ENCODE measurements at places on chromosomes 5 and 9.

DNA sequence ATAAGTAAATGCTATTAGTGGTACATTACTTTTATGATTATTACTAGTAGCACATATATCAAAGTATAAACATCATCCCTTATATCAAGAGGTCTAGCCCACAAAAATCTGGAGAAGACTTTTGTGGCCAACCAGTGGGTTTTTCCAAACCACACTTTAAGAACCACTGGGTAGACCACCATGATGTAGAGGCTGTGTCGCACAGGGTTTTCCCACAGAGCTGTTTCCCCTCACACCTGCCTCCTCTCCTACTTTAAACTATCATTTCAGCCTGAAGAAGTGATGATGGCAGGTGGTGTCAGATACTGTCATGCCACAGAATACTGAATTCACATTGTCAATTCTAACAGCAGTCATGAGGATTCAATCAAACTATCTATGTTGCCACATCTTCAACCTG, 109.2 kb downstream of the FBXW11 start:
- no peak for DNase-seq

GRCh38 chr9:11758016-11758415, 935.2 kb upstream of the TYRP1 start:
- no peak for DNase-seq

DNA sequence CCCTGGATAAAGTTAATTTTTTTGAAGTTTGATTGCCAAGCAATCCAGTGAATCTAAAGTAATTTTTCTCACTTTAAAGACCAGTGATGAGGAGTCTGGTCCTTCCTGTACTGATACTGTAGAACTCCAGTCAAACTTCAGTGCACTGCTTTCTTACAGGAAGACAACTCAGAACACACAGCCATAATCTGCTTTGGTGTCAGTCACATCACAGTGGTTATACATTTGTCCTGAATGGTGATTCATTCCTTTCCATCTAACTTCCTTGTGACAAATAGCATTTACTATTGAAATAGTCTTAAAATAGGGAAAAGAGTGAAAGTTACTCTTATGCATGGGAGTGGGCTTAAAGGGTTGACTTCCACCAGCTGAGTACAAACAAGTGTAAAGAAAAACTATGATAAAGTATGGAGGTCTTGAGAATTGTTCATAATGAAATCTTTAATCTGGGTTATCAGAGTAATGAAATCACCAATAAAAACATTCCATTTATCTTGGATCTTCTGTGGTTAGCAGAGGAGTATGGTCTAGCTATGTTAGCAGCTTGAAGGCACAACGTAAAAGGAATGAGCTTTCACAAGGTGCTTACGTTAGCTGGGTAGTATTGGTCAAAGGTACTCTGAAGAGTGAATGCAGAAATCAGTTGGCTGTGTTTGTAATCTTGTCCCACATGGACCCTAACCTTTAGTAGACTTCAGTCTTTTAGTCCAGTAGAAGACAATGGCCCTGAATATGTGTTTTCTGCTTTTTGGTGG, 41.5 kb downstream of the DCP2 start:
- DNase-seq = no peak

GRCh38 chr5:17966640-17967402, 332.6 kb downstream of the TAF11L14 start:
- no peak for DNase-seq

DNA sequence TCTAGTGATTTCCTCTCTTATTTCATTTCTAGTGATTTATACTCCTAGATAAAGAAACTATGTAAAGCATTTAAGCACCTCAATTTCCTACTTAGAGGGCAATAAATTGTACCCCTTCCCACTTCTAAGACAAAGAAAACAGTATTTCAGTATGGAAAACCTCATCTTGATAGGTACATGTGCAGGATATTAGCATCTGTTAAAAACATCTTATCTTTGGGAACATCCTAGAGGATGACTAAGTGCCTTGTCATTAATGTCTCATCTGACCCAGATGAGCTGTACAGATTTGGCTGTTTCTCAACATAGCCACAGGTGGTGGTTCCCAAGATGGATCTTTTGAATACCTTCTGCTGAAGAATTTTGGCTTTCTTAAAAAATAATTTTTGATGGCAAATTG, 5.7 kb downstream of the MEGF10 start:
- DNase-seq = no peak

DNA sequence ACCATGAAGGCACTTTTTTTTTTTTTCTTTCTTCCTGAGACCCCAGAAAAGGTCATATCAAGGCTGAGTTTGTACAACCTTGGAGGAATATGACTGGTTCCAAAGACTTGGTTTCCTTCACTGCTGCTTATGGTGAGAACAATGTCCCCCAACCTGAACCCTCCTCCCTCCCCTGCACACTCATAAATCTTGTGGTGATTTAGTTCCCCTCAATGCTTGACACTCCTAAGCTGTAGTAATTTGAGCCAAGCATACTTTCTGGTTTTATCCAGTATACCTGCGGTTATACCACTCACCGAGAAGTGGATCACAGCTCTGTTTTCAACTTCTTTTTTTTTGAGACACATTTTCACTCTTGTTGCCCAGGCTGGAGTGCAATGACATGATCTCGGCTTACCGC, 149.9 kb upstream of the KLF4 start:
- DNase-seq = no peak

GRCh38 chr5:69512740-69513260, 20.2 kb downstream of the OCLN start:
- DNase-seq = no peak

GRCh38 chr9:73151653-73152542, at the start of gene ANXA1:
Gene ANXA1 (plus strand): TSS chr9:73151865. CDS start chr9:73158536, 6,671 bp downstream.
- DNase-seq = no peak

DNA sequence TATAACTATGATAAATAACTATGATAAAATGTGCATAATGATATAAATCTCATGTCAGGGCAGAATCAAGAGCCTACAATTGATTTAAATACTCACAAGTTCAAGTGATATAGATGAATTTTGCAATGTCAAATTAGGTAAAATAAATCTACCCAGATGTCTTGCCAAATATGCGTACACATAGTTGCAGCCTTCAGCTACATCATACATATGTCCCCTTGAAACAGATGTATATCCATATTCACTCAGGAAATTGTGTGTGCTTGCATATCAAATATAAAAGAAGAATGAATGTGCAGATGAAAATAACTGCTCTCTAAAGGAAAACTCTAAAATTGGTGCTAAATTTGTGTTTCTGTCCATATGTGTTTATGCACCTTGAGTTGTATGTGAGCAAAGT, 130.7 kb downstream of the CDH12 start:
- no peak for DNase-seq

DNA sequence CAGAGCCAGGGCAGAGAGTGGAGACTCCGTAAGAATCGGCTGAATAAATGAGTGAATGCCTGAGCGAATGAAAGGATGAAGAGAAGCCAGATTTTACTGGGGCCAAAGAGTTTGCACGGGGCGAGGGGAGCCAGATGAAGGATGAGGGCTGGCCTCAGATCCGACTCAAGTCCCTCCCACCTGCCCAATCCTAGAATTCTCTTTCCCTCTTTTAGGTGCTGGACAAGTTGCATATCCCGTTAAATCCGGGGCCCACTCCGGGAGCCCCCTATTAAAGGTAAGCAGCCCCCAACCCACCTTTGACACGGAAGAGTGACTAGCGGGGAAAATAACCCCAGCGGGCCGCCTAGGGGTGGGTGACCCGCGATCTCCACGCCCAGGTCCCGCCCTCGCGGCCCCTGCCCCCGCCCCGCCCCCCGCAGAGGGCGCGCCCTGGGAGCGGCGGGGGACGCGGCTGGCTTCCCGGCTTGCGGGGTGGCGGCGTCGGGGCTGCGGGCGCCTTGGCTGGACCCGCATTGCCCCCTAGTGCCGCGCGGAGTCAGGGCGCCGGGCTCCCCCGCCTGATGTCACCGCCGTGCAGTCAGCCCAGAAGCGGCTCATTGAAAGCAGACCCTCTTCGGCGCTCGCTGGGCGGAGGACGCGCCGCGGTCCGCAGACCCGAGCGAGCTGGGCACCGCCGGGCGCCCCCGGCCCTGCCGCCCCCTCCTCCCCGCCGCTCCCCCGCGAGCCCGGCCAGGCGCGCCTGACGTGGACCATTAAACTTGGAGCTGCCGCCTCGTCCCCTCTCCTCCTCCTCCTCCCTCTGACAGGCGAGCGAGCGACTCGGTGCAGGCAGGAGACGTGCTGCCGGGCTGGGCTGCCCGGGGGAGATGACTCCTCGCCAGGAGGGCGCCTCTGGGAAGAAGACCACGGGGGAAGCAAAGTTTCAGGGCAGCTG, at the start of gene ADRA1B:
Gene ADRA1B (plus strand): TSS at position 579 of the 937 bp plus-strand sequence. CDS start 424 bp downstream, outside the sequence.
- DNase-seq = peak; percentile 88

DNA sequence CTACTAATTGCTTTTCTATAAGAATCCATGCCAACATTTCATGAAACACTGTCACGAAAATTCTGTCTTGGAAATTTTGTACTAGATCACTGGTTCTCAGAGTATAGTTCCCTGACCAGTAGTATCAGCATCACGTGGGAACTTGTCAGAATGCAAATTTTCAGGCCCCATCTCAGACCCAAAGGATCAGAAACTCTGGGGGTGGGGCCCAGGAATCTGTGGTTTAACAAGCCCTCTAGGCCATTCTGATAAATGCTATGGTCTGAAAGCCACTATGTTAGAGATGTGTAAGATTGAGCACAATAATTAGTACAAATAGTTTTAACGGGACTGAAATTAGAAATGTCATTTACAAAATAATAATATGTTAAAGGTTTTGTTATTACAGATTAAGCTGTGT, 615.7 kb upstream of the ARRDC3 start:
- DNase-seq = no peak

GRCh38 chr5:145479857-145480256, 355.3 kb downstream of the PRELID2 start:
- no peak for DNase-seq

- DNase-seq = no peak
Measured at GRCh38 chr5:162683284-162683683, 615.7 kb downstream of the GABRG2 start.

DNA sequence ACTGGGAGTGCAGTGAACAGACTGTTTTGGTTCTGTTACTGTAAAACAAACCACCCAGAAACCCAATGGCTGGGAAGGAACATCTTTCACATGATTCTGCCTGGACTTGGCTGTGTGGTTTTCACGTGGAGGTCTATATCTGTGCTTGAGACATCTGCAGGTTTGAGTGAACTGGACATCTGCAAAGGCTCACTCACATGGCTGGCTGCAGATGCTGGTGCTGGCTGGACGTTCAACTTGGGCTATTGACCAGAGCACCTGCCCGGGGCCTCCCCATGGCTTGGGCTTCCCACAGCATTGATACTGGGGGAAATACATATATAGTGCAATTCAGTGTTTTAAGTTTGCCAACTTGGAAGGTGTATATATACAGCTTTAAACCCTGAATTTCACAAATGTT, 6.8 kb downstream of the CTSL start:
- DNase-seq = no peak

DNA sequence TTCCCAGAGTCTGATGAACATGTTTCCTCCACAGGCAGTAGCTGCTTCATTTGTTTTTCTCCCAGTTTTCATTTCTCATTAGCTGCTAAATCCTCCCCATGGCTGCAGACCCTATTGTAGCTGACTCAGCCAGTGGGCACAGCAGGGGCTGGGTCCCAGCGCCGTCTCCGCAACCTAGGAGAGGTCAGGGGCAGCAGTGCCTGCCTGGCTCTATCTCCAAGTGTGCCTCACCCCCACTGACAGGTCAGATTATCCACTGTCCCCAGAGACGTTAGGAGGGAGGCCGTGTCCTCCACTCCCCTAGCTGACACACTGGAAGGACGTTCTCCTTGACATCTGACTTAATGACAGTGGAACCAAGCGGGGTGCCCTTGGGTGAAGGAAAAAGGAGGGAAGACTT, 31.1 kb downstream of the KCNIP1 start:
- no peak for DNase-seq

All from osteocyte (in vitro differentiated cells).